Vein endothelial cell (primary cell): ENCODE measurements at places on chromosomes 1 and 21. TPM values are rescaled to one million over a fixed set of nuclear protein-coding genes. Genes with fewer than 3 reads are reported as not detected.

The TCHH gene
- not detected in 2 replicates for total RNA-seq

The AMY1C gene
- total RNA-seq = not detected in 2 replicates

The VAMP3 gene
- total RNA-seq = 137 and 163 TPM in 2 replicates

The SPATA1 gene
- total RNA-seq = 0.98 and 1.1 TPM in 2 replicates

The POU3F1 gene
- not detected in 2 replicates for total RNA-seq

The SELENBP1 gene
- 3.3 and 4.2 TPM in 2 replicates for total RNA-seq

The S100A8 gene
- total RNA-seq = not detected in 2 replicates

The DNASE2B gene
- total RNA-seq = not detected in 2 replicates

The TTC22 gene
- not detected in 2 replicates for total RNA-seq

The GCSAML gene
- total RNA-seq = not detected in 2 replicates

The CFHR1 gene
- 0.48 TPM in 1 of 2 replicates, not detected in the other for total RNA-seq

The SLC44A5 gene
- 6.7 and 19.9 TPM in 2 replicates for total RNA-seq

The PLCH2 gene
- total RNA-seq = under 0.01 and 0.33 TPM in 2 replicates

The GAS5 gene
- 273 and 303 TPM in 2 replicates for total RNA-seq

The TCP10L gene
- total RNA-seq = not detected in 2 replicates

The SLC25A34 gene
- 0.33 and 1.1 TPM in 2 replicates for total RNA-seq

The CNKSR1 gene
- not detected in 2 replicates for total RNA-seq

The NCAM2 gene
- 0.33 and 0.57 TPM in 2 replicates for total RNA-seq

The SLC30A2 gene
- not detected in 2 replicates for total RNA-seq

The KRTAP13-2 gene
- total RNA-seq = not detected in 2 replicates

The FAM229A gene
- total RNA-seq = 1.8 and 2.0 TPM in 2 replicates

The BLACAT1 gene
- under 0.01 and 0.29 TPM in 2 replicates for total RNA-seq

The OR2W3 gene
- 0.33 TPM in 1 of 2 replicates, not detected in the other for total RNA-seq

The FAAH gene
- total RNA-seq = 0.48 and 1.3 TPM in 2 replicates
